ENCODE measurements at places on chromosomes 7 and 10. TPM values are rescaled to one million over a fixed set of nuclear protein-coding genes. Genes with fewer than 3 reads are reported as not detected.

The BRI3 gene
- 51.3 TPM for total RNA-seq

The CYP26C1 gene
- total RNA-seq, result not detected

The C10orf95 gene
- total RNA-seq, result 0.62 TPM

DNA sequence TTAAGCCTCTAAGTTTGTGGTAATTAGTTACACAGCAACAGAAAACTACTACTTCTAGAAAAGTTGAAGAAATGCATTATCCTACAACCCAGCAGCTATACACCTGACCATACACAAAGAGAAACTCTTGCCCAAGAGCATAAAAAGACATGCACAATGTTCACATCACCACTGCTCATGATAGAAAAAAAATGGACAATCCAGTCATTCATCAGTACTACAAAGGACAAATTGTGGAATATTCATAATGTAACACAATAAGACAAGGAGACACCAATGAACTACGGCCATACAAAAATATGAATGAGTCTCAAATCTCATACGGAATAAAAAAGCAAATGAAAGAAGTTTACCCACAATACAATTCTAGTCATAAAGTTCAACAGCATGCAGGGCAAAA is 87.4 kb downstream of the ZFAND4 start:
- no peak for DNase-seq

DNA sequence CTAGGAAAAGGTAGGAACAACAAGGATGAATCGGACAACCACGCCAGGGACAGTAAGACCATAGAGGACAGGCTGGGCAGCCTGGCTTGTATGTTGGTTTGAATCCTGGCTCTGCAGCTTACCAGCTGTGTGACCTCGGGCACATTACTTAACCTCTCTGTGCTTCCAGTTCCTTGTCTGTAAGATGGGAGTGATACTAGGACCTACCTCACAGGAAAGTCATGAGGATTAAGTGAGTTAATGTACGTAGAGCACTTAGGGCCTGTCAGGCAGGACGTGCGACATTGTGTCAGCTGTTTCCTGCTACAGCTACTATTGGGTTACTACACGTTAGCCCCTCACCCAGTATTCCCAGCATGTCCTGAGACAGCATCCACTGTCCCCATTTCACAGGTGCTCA is 32.1 kb downstream of the PLAC9 start:
- DNase-seq, result no peak

DNA sequence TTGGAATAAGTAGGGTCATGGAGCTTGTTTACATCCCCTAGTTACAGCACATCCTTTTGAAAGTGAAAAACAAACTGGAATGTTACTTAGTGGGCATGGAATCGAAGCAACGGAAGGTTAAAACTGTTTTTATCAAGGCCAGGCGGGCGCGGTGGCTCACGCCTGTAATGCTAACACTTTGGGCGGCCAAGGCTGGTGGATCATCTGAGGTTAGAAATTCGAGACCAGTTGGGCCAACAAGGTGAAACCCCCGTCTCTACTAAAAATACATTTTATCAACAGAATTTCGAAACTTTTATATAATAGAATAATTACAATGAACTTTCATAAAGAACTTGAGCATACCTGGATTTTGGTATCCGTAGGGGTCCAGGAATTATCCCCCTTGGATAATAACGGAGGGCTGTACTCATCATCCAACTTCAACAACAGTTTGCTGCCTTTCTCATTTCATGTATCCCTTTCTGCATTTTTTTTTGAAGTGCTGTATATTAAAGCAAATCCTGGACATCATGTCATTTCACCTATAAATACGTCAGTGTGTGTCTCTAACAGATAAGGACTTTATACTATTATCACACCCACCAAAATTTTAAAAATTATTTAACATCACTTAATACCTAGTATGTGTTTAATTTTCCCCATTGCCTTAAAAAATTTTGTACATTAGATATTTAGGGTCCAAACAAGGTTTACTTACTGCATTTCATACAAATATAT is 1.3 kb upstream of the TMED4 start:
- DNase-seq, result no peak

- DNase-seq, result peak; percentile 76
These were observed 186.0 kb upstream of the SHH start for GRCh38 chr7:155998328-155998691.

DNA sequence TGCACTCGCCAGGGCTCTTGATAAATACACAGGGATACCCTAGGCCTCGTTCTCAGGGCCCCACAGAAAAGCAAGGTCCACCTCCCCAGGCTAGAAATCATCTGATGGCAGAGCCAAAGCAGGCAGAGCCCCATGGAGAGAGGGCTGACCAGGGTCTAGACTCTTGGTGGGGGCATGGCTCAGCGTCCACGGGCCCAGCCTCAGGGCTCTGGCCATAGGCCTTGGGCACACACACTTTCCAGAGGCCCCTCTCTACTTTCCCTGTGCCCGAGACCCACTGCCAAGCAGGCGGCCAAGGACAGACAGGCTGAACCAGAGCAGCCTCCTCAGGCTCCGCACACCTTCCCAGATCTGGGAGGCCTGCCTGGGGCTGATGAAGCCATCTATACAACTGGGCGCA is 64.8 kb downstream of the FAM53B start:
- DNase-seq, result no peak

GRCh38 chr10:25786161-25786560 is 147.9 kb upstream of the MYO3A start:
- DNase-seq, result no peak
